ENCODE measurements at places on chromosomes 5 and 9.

GRCh38 chr5:110045158-110045557 is 355.4 kb downstream of the MAN2A1 start:
- DNase-seq: no peak

DNA sequence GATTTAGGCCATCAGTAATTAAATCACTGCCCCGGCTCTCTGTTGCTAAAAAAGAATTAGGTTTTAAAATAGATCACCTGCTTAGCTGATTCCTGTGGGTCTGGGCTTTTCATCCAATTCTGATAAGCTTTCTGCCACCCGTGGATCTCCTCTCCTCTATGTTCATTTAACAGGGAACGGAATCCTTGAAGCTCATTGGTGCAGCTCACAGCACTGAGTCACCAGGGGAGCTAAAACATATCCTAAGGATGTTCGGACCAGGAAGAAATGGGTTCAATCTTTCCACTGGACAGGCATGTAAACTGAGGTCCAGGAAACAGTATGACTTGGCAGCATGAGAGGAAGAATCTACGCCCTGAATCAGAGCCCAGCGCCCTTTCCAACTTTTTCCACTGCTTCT is 267.1 kb upstream of the GRIA1 start:
- no peak for DNase-seq

- no peak for DNase-seq
Measured at GRCh38 chr9:116713271-116713670, 26.2 kb downstream of the TRIM32 start.

GRCh38 chr5:146580237-146580636 is 64.2 kb upstream of the GPR151 start:
- DNase-seq: no peak

DNA sequence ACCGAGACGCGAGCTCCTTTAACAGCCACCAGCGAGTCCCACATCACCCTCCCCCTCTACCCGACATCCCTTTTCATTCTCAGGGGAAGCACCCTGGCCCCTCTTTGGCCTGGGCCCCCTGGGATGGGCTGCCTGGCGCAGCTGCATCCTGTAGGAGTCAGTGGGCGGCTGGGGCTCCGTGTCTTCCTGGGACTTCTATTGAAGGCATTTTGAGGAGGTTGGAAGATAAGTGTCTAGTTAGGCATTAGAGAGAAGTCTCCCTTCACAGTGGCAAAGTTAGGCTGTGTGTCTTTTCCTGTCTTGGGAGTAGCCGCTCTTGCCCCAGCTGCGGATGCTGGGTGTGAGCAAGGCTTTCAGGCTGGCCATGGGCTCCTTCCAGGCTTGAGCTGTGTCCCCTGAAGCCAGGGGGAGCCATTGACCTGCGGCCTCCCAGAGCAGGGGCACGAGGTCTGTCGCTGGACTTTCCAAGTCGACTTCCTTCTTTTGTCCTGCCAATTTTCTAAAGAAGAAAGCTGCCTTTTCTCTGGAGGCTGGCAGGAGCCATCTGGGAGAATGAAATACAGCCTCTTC is 18.6 kb upstream of the NKD2 start:
- DNase-seq: no peak

- no peak for DNase-seq
Measured at GRCh38 chr5:77994943-77995342, 218.8 kb upstream of the TBCA start.

DNA sequence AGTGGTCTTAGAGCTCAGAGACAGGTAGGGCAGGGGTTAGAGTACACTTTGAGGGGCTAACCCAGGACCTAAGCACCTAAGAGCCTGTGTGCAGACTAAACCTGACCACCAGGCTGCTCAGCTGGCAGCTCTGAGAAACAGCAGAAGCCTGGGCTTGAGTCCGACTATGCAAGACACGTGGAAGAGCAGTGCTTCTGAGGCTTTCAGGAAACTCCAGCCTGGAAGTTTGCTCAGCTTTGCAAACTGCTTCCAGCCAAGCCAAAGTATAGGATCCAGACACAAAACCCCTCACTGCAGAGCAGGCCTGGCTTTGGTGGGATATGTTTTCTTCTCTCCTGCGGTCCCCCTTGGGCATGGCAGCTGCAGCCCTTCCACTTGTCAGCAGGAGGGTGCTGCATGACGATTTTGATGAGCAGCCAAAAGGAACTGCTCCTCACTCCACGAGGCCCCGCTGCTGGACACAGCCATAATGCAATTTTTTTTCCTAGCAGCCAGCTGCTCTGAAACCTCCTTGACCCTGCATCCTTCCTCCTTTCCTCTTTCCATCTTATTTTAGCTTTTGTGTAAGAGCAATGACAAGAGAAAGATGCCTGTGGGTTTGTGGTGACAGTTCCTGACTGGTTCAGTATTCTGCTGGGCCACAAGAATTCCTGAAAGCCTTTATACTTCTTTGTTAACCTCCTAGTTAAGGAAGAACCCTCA is 123.1 kb downstream of the LIFR start:
- no peak for DNase-seq

DNA sequence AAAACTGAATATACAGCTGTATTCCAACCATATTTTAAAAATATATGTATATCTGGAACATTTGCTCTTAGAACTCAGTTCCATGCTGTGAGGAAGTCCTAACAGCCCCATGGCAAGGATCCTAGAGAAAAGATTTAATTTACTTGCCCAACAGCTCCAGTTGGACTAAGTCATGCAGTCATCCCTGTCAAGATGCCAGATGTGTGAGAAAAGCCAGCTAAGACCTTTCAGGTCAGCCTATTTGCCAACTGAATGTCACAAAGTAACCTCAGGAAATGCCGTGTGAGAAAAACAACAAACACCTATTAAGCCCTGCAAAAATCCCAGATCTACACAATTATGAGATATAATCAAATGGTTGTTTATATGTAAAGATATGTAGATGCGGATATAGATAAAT is 416.3 kb downstream of the NR2F1-AS1 start:
- no peak for DNase-seq

DNA sequence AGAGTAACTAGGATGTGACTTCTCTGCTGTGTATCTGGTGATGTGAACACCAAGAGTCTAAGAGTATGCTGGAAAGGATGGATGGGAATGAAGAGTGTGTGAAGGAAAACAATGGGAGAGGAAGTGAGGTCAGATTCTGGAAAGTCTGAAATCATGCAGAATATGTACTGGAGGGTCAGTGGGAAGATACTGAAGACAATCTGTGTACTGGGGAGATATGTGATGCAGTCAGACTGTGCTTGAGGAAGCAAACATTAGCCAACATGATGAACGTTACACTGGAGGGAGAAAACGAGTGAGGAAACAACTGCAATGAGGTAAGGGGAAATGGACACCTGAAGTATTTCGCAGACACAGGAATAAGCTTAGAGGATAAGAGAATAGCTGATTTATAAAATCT is 105.7 kb downstream of the NR3C1 start:
- DNase-seq: no peak

GRCh38 chr5:135372654-135373381 is 26.2 kb downstream of the MACROH2A1 start:
- DNase-seq: no peak

GRCh38 chr5:118726891-118727290 is 261.5 kb downstream of the DTWD2 start:
- no peak for DNase-seq

GRCh38 chr9:117278020-117278419 is 136.8 kb downstream of the ASTN2 start:
- no peak for DNase-seq

- no peak for DNase-seq
Measured at GRCh38 chr9:136659861-136660784, 2.6 kb upstream of the EGFL7 start.

DNA sequence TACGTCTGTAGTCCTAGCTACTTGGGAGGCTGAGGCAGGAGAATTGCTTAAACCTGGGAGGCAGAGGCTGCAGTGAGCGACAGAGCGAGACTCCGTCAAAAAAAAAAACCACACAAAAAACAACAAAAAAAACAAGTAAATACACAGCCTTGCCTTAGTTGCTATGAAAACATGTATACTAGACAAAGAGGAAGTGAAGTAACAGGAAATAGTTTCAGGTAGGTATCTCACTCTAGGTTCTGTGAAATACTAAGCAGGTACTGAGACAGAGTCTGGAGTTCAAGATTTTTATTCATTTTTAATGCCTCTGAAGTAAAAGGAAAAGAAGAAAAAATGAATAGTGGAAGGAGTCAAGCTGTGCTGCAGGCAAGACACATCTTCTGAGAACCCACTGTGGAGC is 687.9 kb upstream of the RGMB start:
- no peak for DNase-seq

GRCh38 chr5:116947691-116948528 is 373.3 kb upstream of the SEMA6A start:
- peak; percentile 36 for DNase-seq
